MM.1S (cell line): ENCODE measurements at places on chromosomes 5 and 9.
A peak's percentile ranks its signal among the peaks of the same experiment; 100 is the strongest.

DNA sequence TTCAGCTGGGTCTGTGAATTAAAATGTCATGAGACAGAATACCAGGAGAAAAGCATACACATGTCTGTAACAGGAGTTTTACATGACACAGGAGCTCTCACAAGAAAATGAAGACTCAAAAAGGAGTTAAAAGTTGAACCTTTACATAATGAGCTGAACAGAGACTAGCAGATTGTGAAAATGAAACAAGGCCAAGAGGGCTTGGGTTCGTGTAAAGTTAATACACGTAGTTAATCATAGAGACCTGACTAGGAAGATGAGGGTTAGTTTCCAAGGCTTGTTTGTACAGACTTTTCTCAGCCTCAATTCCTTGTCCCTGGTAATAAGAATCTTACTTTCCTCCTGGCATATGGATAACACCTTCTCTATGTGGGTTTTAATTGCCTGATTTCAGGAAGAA is 1294.0 kb downstream of the MAT2B start:
- H3K36me3 ChIP-seq: no peaks in the 10 kb centered on the region
- no peaks in the 10 kb centered on the region for H3K4me1 ChIP-seq
- no peaks in the 10 kb centered on the region for H3K27me3 ChIP-seq

- no peaks in the 10 kb centered on the region for H3K27me3 ChIP-seq
- H3K27ac ChIP-seq: no peak overlapping the region
- no peak overlapping the region for H3K4me3 ChIP-seq
- DNase-seq: peak; percentile 32
- H3K36me3 ChIP-seq: no peaks in the 10 kb centered on the region
Measured at GRCh38 chr9:105425816-105426433, 21.9 kb upstream of the FSD1L start.

DNA sequence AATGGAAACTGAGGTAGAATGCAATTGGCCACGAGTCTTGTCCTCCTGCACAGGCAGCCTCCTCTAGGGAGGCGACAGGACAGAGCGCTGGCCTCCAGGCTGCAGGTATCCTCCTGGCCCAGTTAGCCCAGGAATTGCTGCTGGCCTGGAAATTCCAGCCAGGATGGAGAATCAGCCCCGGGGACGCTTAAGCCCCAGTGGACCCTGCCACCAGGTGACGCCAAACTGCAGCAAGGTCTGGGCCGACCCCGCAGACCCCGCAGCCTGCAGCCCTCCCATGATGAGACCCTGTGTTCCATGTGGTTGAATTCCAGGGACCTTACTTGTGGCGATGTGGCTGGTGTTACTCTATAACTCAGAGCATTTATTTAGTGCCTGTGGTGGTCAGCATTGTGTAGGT is 7.3 kb downstream of the CACFD1 start:
- no peak overlapping the region for H3K27ac ChIP-seq
- H3K4me1 ChIP-seq: peaks cover 5% of the 10 kb centered on the region
- H3K27me3 ChIP-seq: peaks cover 30% of the 10 kb centered on the region
- no peaks in the 10 kb centered on the region for H3K36me3 ChIP-seq
- no peak for DNase-seq

DNA sequence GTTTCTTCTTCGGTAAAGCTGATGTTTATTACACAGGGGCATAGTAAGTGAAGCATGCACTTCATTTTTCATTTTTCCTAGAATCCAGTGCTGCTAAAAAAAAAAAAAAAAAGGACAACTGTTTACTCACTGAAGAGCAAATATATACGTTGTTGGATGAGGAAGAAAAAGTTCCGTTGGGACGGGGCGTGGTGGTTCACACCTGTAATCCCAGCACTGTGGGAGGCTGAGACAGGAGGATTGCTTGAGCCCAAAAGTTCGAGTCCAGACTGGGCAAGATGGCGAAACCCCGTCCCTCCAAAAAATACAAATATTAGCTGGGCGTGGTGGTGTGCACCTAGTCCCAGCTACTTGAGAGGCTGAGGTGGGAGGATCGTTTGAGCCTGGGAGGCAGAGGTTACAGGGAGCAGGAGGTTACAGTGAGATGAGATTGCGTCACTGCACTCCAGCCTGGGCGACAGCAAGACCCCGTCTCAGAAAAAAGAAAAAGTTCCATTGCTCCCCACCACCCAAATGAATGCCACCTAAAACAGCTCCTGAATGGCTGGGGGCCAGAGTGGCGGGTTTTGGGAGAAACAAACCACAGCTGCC is 60.1 kb upstream of the GNE start:
- H3K27me3 ChIP-seq: no peaks in the 10 kb centered on the region
- H3K4me1 ChIP-seq: no peaks in the 10 kb centered on the region
- H3K27ac ChIP-seq: no peak overlapping the region
- no peaks in the 10 kb centered on the region for H3K36me3 ChIP-seq
- no peak for DNase-seq
- no peak overlapping the region for H3K4me3 ChIP-seq

GRCh38 chr9:134871697-134872340 is 8.8 kb upstream of the FCN2 start:
- no peaks in the 10 kb centered on the region for H3K4me1 ChIP-seq
- DNase-seq: no peak
- H3K36me3 ChIP-seq: no peaks in the 10 kb centered on the region
- H3K27me3 ChIP-seq: peaks cover 64% of the 10 kb centered on the region

GRCh38 chr5:6517510-6517909 is 68.9 kb downstream of the UBE2QL1 start:
- H3K4me3 ChIP-seq: no peak overlapping the region
- no peaks in the 10 kb centered on the region for H3K27me3 ChIP-seq
- H3K27ac ChIP-seq: no peak overlapping the region
- no peak for DNase-seq

GRCh38 chr5:91643797-91644196 is 260.7 kb upstream of the ARRDC3 start:
- H3K27ac ChIP-seq: no peak overlapping the region
- H3K36me3 ChIP-seq: no peaks in the 10 kb centered on the region
- DNase-seq: no peak
- H3K4me1 ChIP-seq: peaks cover 9% of the 10 kb centered on the region
- H3K4me3 ChIP-seq: no peak overlapping the region

DNA sequence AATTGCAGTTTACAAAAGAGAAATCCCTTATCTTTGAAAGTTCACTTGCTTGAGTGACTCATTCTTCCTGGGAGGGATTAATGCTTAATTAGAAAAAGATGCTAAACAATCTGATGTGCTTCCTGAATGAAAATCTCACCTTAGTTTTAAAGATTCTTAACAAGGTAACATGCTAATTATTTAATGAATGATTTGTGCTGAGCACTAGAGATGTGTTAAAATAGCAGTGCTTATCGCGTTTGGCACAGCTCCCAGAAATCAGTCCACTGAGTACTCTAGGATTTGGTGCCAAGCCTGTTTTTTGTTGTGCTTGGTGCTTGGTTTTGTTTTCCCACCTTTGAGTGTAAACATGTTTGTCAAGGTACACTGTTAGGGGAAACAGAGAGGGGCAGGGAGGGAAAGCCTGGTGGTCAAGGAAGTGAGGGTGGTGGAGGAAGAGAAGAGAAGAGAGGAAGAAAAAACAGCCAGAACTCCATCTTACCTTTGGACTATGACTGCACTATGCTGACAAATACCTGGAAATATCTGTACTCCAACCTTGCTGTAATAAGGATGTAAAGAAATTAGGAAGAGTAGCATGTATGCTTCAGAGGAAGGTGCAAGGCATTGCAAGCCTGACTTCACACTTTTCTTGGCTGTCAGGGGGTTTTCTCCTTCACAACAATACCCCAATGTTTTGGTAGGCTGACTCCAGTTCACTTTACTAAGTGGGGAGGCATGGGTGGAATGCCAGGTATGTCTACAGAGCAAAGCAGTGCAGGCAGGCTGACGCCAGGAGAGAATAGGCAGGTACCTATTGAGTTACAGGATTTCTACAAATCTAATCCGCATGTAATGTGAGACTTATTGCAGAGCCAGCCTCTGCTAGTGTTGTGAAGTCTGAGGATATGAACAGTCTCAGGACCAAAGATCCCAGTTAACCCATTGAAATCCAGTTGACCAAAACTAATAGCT is 157.2 kb upstream of the ISL1 start:
- no peaks in the 10 kb centered on the region for H3K36me3 ChIP-seq
- no peak overlapping the region for H3K4me3 ChIP-seq
- no peaks in the 10 kb centered on the region for H3K4me1 ChIP-seq
- no peaks in the 10 kb centered on the region for H3K27me3 ChIP-seq
- DNase-seq: no peak
- H3K27ac ChIP-seq: no peak overlapping the region

GRCh38 chr5:142182840-142183239 is 74.3 kb downstream of the NDFIP1 start:
- no peaks in the 10 kb centered on the region for H3K36me3 ChIP-seq
- no peaks in the 10 kb centered on the region for H3K4me1 ChIP-seq
- no peak overlapping the region for H3K4me3 ChIP-seq
- no peak for DNase-seq
- no peak overlapping the region for H3K27ac ChIP-seq
- H3K27me3 ChIP-seq: no peaks in the 10 kb centered on the region

GRCh38 chr9:122370303-122370702 is 521 bp upstream of the PTGS1 start:
- no peak overlapping the region for H3K27ac ChIP-seq
- H3K4me3 ChIP-seq: peak overlapping the region; percentile 66
- peak; percentile 15 for DNase-seq
- peaks cover 6% of the 10 kb centered on the region for H3K27me3 ChIP-seq
- H3K36me3 ChIP-seq: no peaks in the 10 kb centered on the region

GRCh38 chr9:118483677-118484076 is 779.5 kb downstream of the TLR4 start:
- H3K27me3 ChIP-seq: no peaks in the 10 kb centered on the region
- H3K4me1 ChIP-seq: no peaks in the 10 kb centered on the region
- no peak overlapping the region for H3K27ac ChIP-seq
- H3K36me3 ChIP-seq: no peaks in the 10 kb centered on the region
- no peak for DNase-seq
- no peak overlapping the region for H3K4me3 ChIP-seq

GRCh38 chr5:13248253-13248652 is 696.2 kb downstream of the DNAH5 start:
- no peak for DNase-seq
- H3K4me3 ChIP-seq: no peak overlapping the region
- H3K36me3 ChIP-seq: no peaks in the 10 kb centered on the region
- H3K4me1 ChIP-seq: 0 out of 2 replicates have a peak, but pooled peaks cover 7% of the 10 kb centered on the region

GRCh38 chr5:149939546-149939945 is 5.0 kb downstream of the PDE6A start:
- peaks cover 6% of the 10 kb centered on the region for H3K4me1 ChIP-seq
- no peaks in the 10 kb centered on the region for H3K36me3 ChIP-seq
- H3K27me3 ChIP-seq: no peaks in the 10 kb centered on the region
- no peak for DNase-seq

GRCh38 chr9:136267261-136268111 is 21.9 kb upstream of the QSOX2 start:
- peak; percentile 84 for DNase-seq
- H3K4me1 ChIP-seq: no peaks in the 10 kb centered on the region
- H3K27me3 ChIP-seq: peaks cover 90% of the 10 kb centered on the region
- peak overlapping the region; percentile 57 for H3K4me3 ChIP-seq

GRCh38 chr9:69548681-69549080 is 123.5 kb downstream of the APBA1 start:
- no peak overlapping the region for H3K4me3 ChIP-seq
- H3K27me3 ChIP-seq: no peaks in the 10 kb centered on the region
- DNase-seq: no peak
- H3K36me3 ChIP-seq: no peaks in the 10 kb centered on the region
- H3K27ac ChIP-seq: no peak overlapping the region
- peaks cover 18% of the 10 kb centered on the region for H3K4me1 ChIP-seq

DNA sequence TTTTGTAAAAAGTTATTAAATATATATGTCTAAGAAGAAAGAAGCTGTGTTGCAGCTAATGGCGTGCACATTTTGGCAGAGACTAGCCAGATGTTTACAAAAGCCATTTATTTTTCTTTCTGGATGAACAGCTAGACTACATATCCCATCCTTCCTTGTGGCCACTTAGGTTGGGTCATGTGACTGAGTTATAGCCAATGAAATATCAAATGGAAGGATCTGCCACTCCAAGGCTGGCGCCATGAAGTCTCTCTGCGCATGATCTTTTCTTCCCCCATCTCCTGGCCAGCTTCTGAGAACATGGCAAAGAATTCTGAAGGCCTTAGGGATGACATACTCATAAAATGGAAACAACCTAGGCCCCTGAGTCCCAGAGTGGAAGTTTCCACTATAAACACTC is 244.2 kb upstream of the DAB2 start:
- H3K4me1 ChIP-seq: no peaks in the 10 kb centered on the region
- H3K36me3 ChIP-seq: no peaks in the 10 kb centered on the region
- no peak for DNase-seq
- H3K27me3 ChIP-seq: peaks cover 11% of the 10 kb centered on the region; the same call in 1 of the 2 replicates
- H3K27ac ChIP-seq: no peak overlapping the region

GRCh38 chr5:78971998-78972397 is 13.1 kb downstream of the ARSB start:
- DNase-seq: no peak
- H3K27me3 ChIP-seq: no peaks in the 10 kb centered on the region
- H3K4me3 ChIP-seq: no peak overlapping the region

DNA sequence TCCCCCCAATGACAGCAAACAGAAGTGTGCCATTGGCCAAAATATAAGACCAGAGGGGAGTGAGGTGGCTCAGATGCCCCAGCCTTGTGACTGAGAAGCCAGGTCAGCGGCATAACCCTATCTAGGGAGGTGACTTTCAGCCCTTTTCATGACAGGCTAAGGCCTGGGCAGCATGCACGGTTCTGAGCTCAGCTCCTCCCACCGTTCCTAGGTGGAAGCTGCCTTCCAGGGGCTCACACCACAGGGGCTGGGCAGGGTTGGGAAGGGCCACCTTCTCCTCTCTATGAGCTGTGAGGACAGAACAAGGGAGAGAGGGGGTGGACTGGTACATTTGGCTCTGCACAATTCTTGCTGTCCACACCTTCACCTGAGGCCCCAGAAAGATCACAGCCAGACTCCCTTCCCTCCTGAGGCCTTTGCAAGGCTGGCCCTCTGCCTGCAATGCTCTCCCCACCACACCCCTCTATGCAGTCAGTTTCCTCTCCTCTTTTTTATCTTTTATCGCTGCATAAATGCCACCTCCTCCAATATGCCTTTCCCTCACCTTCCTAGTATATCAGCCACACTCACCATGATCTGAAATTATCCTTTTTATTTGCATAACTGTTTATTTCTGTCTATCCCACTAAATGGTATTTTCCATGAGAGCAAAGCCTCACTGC is 5.1 kb upstream of the EGR1 start:
- no peaks in the 10 kb centered on the region for H3K36me3 ChIP-seq
- no peak overlapping the region for H3K4me3 ChIP-seq
- no peak overlapping the region for H3K27ac ChIP-seq
- H3K4me1 ChIP-seq: peaks cover 8% of the 10 kb centered on the region
- no peak for DNase-seq

DNA sequence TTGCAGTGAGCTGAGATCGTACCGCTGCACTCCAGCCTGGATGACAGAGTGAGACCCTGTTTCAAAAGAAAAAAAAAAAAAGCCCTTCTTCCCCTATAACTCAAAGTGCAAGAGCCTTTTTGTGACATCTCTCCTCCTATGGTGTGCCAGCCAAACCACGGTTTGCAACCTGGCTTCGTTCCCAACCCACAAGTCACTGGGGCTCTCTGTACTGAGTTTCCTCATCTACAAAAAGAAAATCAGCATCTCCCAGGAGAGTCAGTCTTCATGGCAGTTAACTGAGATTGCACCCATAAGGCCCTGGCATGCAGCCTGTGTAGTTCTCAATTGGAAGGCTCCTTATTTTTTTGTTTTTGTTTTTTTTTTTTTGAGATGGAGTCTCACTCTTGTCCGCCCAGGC is 14.8 kb downstream of the ODF2 start:
- H3K36me3 ChIP-seq: no peaks in the 10 kb centered on the region; the same call in 1 of the 2 replicates
- H3K4me1 ChIP-seq: no peaks in the 10 kb centered on the region
- no peak overlapping the region for H3K4me3 ChIP-seq
- no peaks in the 10 kb centered on the region for H3K27me3 ChIP-seq
